Left colon (tissue), 2 donors: ENCODE measurements at places on chromosomes 13 and 19. TPM values are rescaled to one million over a fixed set of nuclear protein-coding genes. Genes with fewer than 3 reads are reported as not detected.

Gene NXNL1
- not detected for total RNA-seq

GRCh38 chr13:42000846-42001245 is 39.9 kb upstream of the VWA8 start:
- DNase-seq, result no peak

Gene ISYNA1
- total RNA-seq, result 14.1 TPM

Gene LPAR2
- total RNA-seq, result 18.4 TPM

GRCh38 chr13:60398379-60398891 is 1.4 kb downstream of the TDRD3 start:
- no peak for DNase-seq

DNA sequence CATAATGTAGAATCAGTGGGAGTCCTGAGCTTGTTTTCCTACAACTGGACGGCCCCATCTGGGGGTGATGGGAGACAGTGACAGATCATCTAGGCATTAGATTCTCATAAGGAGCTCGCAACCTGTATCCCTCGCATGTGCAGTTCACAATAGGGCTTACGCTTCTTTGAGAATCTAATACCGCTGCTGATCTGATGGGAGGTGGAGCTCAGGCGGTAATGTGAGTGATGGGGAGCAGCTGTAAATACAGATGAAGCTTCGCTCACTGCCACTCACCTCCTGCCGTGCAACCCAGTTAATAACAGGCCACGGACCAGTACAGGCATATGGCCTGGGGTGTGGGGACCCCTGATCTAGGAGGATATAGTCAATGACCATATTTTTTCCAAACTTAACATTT is 38.8 kb downstream of the RCBTB1 start:
- no peak for DNase-seq

Gene CEP89
- 10.8 TPM for total RNA-seq

DNA sequence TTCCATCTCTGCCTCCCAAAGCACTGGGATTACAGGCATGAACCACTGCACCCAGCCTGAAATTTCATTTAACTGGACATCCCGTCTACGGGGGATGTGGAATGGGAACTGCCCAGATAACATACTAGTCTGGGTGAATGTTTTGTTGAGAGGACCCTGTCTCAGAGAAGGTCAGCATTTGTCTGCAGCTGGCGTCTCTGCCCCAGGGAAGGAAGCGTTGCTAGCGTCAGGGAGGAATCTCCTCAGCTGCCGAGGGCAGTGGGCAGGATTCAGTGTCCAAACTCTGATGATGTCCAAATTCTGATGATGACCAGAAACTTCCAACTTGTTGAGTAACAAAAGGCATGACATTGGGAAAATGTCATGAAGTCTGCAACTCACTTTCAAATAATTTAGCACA is 3.1 kb downstream of the NXNL1 start:
- DNase-seq, result no peak
